ENCODE measurements at places on chromosomes 12 and 14.

DNA sequence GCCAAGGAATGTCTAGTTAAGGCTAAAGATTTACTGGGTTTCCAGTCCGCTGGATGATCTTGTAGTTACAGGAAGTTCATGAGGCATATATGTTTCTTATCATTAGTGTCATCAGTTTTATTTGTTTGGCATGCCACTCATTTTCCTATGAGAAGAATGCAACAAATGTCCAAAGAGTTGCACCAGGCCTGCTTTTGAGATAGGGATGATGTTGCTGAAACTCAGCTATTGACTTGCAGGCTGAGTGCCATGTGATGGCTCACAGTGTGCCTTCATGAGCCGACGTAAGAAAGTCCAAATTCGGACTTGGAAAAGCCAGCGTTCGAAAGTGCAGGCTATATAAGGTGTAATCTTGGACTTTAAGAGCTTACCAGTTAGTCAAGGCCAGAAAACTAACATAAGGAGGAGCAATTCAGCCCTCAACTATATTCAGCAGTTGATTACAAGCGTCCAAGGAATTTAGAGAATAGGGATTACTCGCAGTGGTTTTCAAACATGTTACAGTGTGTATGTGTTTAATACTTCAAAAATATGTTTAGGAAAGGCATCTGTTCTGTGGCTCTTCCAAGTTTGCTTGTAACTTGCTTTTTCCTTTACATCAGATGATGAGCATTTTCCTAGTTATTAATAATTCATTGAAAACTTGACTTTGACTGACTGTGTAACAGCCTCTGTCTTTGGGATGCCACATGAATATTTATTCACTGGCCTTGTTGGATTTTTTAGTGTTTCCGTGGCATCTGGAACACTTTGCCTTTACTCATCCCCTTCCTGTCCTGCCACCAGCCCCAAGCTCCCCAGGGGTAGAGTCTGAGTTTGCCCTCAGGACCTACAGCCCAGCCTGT, 101.3 kb downstream of the LGMN start:
- DNase-seq, result no peak

DNA sequence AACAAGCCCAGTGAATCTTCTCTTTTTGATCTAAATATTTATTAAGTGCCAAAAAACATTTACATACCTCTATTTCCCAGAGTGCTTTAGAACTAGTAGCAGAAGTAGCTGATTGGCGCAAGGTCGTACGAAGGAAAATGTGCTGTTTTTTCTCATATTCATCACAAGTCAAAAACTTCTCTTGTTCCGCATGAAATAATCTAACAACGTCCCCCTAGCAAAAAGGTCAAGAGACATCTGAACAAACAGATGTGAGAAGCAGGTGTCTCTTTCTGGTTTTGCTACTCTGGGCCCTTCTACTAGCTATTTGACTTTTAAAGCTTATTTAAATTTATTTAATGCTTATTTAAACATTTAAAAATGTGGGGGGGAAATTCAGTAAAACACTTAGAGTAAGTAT, 117.8 kb downstream of the ITPR2 start:
- no peak for DNase-seq

GRCh38 chr14:94536836-94537235, 24.4 kb upstream of the SERPINA4 start:
- DNase-seq, result no peak

- no peak for DNase-seq
Measured at GRCh38 chr14:92710001-92710341, 38.5 kb downstream of the LGMN start.

- DNase-seq, result no peak
Measured at GRCh38 chr14:61661471-61662400, 33.6 kb upstream of the HIF1A start.
